AG08396 (cell line): ENCODE measurements at places on chromosomes 5 and 9.
A peak's percentile ranks its signal among the peaks of the same experiment; 100 is the strongest.

DNA sequence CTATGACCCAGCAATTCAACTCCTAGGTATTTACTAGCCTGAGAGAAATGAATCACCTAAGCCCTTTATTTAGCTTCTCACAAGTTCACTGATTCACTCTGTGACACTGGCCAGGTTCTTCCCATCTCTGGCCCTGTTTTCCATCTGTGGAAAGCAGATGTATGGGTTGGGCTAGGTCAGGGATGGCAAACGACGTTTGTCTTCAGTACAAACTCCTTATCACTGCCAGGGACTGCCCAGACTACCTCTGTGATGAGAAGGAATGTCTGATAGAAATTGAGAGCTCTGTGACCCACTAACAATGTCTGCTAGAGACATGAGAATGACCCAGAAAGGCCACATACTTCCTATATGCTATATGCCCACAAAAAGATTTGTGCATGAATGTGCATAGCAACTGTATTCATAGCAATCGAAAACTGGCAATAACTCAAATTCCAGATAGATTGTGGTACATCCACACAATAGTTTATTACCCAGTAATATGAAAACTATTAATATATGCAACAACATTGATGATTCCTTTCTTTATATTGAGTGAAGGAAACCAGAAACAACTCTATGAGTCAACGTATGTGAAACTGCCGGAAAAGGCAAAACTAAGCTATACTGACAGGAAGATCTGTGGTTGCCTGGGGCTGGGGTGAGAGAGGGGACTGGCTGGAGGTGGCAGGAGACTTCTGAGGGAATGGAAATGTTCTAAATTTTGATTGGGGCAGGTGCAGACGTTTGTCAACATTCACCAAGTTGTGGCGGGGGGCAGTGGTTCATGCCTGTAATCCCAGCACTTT lies 32.0 kb upstream of the ADAM19 start:
- peak; percentile 22 for DNase-seq

GRCh38 chr5:100855295-100855694 lies 47.8 kb downstream of the ST8SIA4 start:
- DNase-seq: no peak

DNA sequence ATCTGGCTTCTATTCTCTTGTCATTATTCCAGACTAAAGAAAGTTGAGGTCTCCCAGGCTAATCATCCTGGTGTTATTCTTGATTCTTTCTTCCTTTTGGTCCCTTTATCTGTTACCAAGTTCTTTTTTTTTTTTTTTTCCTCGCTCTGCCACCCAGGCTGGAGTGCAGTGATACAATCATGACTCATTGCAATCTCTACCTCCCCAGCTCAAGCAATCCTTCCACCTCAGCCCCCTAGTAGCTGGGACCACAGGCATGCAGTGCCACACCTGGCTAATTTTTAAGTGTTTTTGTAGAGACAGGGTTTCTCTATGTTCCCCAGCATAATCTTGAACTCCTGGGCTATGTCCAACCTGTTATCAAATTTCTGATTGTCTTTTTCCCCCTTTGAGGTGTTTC lies 126.6 kb upstream of the DHFR start:
- no peak for DNase-seq

- DNase-seq: no peak
Observed at GRCh38 chr5:177982072-177982727, 13.8 kb downstream of the PROP1 start.

DNA sequence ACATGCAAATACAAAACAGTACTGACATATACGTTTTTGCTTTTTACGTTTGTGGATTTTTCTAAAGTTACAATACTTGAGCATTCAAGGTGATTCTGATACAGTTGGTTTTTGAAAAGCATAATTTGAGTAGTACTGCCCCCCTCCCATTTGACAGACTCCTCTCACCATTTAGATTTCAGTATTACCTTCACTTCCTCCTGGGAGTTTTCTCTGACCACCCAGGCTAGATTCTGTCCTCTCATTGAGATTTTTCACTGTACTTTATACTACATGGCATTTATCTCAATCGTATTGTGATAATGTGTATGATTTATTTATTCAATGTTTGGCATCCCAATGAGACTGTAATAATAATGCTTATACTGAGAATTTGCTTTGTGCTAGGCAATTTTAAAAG lies 32.8 kb upstream of the SMAD5 start:
- DNase-seq: no peak

DNA sequence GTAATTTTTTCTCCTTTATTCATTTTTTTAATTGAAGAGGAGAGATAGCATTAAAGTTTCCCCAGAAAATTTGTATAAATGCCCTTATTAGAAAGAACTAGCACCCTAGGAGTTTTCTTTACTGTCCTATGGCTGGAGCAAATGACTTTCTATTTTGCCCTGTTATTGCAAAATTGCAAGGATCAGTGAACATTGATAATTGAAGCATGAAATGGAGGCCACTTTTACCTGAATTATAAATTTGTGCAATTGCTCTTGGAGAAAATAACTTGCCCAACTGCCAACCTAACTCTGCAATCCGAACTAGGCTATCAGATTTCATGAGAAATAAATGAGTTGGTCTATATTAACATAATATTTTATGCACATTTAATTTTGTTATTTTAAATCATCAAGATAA lies 111.9 kb downstream of the MTRR start:
- DNase-seq: no peak

DNA sequence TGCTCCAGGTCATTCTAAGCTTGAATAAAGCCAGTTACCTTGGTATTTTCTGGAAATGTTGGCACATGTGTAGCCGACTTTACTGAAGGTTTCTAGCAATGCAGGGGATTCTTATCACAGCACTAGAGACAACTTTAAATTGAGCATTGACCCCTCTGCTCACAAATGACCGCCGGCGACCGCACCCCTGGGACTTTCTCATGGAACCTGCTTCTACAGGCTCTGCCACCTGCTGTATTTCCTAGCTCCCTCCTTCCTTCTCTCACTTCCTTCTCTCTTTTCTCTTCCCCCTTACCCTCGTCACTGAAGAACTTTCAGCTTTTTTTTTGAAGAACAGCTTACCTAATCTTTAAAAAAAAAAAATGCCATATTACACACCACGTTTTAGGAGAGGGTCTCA lies 30.9 kb upstream of the DAB2 start:
- no peak for DNase-seq

GRCh38 chr5:1312993-1313833 lies 18.3 kb upstream of the TERT start:
- no peak for DNase-seq
